Body of pancreas (tissue), 4 donors: ENCODE measurements at places on chromosomes 4 and X. TPM values are rescaled to one million over a fixed set of nuclear protein-coding genes. Genes with fewer than 3 reads are reported as not detected.
A peak's percentile ranks its signal among the peaks of the same experiment; 100 is the strongest.

- H3K4me1 ChIP-seq: peaks cover 5% of the 10 kb centered on the region
- no peak for DNase-seq
- no peak overlapping the region for H3K4me3 ChIP-seq
- H3K36me3 ChIP-seq: no peaks in the 10 kb centered on the region
Measured at GRCh38 chr4:106329041-106329618, 12.8 kb downstream of the AIMP1 start.

DNA sequence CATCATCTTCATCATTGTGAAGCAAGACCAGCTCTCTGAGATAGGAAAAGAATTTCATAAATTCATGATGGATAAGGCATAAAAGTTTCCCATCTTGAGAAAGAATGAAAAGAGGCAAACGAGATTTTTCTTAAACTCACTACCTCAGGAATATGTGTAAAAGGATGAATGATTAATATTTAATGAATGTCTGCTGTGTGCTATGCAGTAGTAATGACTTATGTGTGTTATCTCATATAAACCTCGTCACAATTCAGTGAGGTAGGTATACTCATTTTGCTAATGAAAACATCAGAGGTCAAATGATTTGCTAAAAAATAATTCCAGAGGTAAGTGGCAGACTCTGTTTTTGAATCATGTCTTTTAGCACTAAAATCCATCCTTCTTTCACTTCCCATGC is 42.6 kb upstream of the GYPA start:
- H3K27me3 ChIP-seq: no peaks in the 10 kb centered on the region
- H3K27ac ChIP-seq: no peak overlapping the region
- no peaks in the 10 kb centered on the region for H3K4me1 ChIP-seq
- no peak overlapping the region for H3K4me3 ChIP-seq
- DNase-seq: no peak

- peak; percentile 25 for DNase-seq
- no peaks in the 10 kb centered on the region for H3K27me3 ChIP-seq
- H3K36me3 ChIP-seq: no peaks in the 10 kb centered on the region
- H3K27ac ChIP-seq: no peak overlapping the region
- no peak overlapping the region for H3K4me3 ChIP-seq
- no peaks in the 10 kb centered on the region for H3K4me1 ChIP-seq
Measured at GRCh38 chr4:52588097-52588496, 71.0 kb downstream of the USP46 start.

- H3K27ac ChIP-seq: no peak overlapping the region
- no peak for DNase-seq
- no peaks in the 10 kb centered on the region for H3K27me3 ChIP-seq
- H3K4me1 ChIP-seq: no peaks in the 10 kb centered on the region
Measured at GRCh38 chr4:19941434-19941833, 310.3 kb upstream of the SLIT2 start.

DNA sequence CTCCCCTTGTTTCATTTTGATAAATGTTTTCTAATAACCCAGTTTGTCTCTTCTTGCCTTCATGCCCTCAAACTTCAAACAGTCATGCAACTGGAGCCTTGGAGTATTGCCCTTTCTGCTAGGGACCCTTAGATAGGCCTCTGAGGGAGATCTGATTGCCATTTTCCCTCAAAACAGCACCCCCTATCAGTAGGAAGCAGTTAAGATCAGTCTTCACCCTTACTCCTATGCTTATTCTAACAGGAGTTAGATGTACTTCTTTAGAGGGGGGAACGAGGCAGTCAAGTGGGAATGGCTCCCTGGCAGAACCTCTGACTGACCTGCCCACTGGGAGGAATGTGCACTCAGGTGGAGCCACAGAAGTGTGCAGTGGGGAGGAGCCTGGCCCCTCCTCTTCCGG is 74.1 kb downstream of the FAM47A start:
- no peak for DNase-seq
- H3K27me3 ChIP-seq: no peaks in the 10 kb centered on the region
- H3K4me3 ChIP-seq: no peak overlapping the region
- no peaks in the 10 kb centered on the region for H3K36me3 ChIP-seq
- H3K4me1 ChIP-seq: no peaks in the 10 kb centered on the region

DNA sequence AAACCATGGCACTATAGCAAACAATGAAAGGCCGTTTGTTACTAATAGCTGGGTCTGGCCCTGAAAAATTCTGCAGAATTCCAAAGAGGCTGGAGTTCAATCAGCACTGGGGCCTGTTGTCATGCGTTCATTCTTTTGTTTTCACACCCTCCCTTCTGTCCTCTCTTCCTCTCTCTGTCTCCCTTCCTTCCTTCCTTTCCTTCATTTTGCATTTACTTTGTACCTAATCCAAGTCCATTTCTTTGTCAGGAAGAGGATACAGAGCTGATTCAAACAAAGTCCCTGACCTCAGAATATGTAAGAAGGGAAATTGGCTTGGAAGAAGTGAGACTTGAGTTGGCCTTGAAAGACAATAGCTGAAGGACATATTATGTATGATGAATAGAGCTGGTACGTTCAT is 119.6 kb upstream of the LDB2 start:
- no peaks in the 10 kb centered on the region for H3K4me1 ChIP-seq
- H3K4me3 ChIP-seq: no peak overlapping the region
- H3K27ac ChIP-seq: no peak overlapping the region

DNA sequence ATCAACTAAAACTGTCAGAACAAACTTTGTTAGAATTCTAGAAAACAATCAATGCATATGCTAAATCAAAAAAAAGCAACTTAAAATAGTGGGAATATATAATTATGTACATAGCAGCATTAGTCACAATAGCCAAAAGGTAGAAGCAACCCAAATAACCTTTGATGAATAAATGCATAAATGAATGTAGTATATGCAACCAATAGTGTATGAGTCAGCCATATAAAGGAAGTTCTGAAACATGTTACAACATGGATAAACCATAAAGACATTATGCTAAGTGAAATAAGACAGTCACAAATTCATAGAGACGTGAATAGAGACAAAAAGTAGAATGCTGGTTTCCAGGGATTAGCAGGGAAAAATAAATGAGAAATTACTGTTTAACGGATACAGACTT is 762.8 kb upstream of the INTU start:
- no peaks in the 10 kb centered on the region for H3K4me1 ChIP-seq
- DNase-seq: no peak
- H3K36me3 ChIP-seq: no peaks in the 10 kb centered on the region
- H3K27ac ChIP-seq: no peak overlapping the region

PABPC1L2A gene
- total RNA-seq: not detected

PALLD gene
- 52.4 TPM for total RNA-seq
